ENCODE measurements at places on chromosomes 5 and 9. TPM values are rescaled to one million over a fixed set of nuclear protein-coding genes. Genes with fewer than 3 reads are reported as not detected.
A peak's percentile ranks its signal among the peaks of the same experiment; 100 is the strongest.

DNA sequence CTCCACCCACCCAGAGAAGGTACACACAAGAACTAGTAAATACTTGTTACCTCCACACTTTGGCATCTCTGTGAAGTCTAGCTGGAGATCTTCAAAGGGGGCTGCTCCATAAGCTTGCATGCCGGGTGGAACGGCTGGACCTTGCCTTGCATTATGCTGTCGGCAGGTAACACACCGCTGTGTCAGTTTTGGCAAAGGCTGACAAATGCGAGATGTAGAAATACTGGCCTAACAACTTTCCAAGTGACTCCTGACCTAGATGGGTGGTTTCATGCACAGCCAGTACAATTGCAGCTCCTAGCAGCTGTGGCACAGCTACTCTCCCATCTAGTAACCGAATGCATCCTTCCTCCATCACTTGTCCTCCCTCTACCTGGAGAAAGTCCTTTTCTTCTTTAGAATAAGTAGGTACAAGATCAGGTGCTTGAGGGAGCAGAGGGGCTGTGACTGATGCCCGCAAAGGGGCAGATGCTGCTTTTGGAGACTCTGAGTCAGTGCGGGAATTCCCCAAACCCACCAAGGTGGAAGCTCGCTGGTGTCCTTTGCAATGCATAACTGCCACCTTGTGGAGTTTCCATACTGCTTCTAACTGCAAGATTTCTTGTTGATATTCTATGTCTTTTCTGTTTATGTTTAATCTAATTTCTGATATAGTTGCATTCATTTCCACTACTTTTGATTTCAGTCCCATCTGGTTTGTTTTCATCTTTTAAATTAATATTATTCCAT, 78.4 kb downstream of the TMEM161B start:
- DNase-seq, result no peak
- H3K27me3 ChIP-seq, result no peaks in the 10 kb centered on the region
- H3K4me1 ChIP-seq, result no peaks in the 10 kb centered on the region
- H3K27ac ChIP-seq, result no peak overlapping the region

DNA sequence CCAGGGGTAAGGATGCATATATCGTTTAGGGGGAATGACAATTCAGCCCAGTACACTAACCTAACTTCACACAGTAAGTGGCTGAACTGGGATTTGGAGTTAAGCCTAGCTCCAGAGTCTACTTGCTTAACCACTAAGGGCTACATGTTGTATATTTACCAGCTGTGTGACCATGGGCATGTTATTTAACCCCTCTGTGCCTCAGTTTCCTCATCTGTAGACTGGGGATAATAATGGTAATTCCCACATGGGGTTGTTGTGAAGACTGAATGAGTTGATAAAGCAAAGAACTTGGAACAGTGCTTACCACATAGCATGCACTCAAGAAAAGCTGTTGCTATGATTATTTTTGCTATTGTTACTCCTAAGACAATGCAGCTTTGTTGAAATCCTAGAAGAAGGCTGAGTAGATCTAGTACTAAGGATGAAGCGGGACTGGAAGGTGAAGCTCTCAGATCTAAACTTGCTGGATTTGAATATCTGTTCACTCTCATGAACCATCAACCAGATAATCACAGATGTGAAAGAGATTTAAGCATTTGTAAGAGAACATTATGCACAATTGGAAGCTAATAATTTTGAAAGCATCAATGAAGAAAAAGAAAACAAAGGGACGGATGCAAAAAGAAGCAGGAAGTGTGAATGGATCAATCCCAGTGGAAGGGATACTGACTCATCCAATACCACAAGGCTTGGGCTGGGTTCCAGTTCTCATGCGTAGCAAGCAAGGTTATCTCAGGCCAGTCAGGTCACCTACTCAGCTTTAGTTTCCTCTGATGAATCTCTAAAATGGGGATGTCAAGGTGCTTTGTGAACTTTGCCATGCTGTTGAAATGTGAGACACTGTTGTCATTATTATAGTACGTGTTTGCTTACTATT, 78.5 kb upstream of the TBC1D2 start:
- H3K4me3 ChIP-seq, result no peak overlapping the region
- no peaks in the 10 kb centered on the region for H3K36me3 ChIP-seq
- H3K27ac ChIP-seq, result no peak overlapping the region
- peak; percentile 66 for DNase-seq
- H3K27me3 ChIP-seq, result no peaks in the 10 kb centered on the region
- no peaks in the 10 kb centered on the region for H3K4me1 ChIP-seq

The DBH gene
- 19.6 TPM for total RNA-seq

DNA sequence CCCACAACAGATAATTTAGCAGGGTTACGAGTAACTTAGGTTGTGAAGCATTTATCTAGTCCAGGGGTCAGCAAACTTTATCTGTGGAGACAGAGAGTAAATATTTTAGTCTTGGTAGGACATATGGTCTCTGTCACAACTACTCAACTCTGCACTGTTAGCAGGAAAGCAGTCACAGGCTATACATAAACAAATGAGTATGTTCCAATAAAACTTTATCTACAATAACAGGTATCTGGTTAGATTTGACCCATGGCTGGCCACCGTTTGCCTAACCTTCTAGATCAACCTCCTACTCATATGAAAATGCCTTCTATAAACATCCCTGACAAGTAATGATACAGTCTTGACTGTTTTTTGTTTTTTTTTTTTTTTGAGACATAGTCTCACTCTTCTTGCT, 13.0 kb upstream of the HK3 start:
- no peaks in the 10 kb centered on the region for H3K4me1 ChIP-seq
- H3K27me3 ChIP-seq, result no peaks in the 10 kb centered on the region
- peaks cover 15% of the 10 kb centered on the region for H3K36me3 ChIP-seq
- no peak for DNase-seq
- H3K27ac ChIP-seq, result no peak overlapping the region

DNA sequence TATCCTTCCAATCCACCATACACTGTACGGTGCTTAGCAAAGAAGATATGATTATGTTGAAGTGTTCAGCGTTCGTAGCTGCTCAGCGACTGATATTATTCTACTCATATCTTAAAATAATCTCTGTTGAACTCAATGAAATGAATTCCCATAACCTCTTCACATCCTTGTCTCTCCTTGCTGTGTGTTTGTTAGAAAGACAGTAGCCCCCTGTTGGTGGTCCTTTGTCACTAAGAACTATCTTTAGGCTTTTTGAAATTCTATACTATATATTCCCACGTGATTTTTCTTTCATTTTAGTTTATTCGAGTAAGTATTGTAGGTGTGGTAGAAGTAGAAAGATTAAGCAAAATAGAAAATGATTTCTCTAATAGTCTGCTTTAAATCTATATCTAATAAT, 762.8 kb upstream of the WWC1 start:
- no peak overlapping the region for H3K27ac ChIP-seq
- H3K27me3 ChIP-seq, result no peaks in the 10 kb centered on the region
- no peaks in the 10 kb centered on the region for H3K36me3 ChIP-seq
- no peaks in the 10 kb centered on the region for H3K4me1 ChIP-seq
- no peak overlapping the region for H3K4me3 ChIP-seq

DNA sequence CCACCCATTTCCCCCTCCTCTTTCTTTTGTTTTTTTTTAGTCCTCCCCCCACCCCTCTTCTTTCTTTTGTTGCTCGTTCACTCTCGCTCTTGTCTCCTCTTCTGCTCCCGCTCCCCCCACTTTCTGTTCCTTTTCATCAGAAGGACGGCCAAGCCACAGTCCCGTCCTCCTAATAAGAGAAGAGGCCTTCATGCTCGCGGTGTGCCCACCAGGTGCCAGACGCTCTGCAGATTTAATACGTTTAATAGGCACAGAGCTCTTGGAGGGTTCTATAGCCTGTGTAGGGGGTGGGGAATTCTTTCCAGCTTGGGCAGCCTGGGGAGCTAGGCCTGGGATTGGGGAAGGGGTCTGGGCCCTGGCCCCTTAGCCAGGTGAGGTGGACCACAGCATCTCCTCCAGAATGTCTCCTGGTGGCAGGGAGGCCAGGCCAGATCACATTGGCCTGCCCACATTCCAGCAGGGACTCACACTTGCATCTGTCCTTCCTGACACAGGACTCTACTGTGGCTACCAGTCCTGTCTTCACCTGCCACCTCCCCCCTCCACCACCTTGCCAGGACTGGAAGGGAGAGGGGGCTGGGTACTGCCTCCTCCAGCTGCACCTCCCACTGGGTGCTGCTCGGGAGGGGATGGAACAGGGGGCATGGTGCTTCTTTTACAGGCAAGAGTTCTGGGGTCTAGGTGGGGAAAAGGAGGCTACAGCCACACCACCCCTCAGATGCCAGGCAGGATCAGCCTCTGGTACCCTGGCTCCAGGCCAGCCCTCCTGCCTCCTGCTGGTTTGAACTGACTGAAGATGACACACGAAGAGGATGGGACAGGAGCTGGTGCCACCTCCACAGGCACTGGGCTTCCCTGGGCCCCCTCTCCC, 6.1 kb upstream of the BARX1 start:
- H3K27me3 ChIP-seq, result peaks cover 63% of the 10 kb centered on the region
- H3K27ac ChIP-seq, result no peak overlapping the region
- peaks cover 4% of the 10 kb centered on the region for H3K4me1 ChIP-seq
- no peak for DNase-seq
- no peak overlapping the region for H3K4me3 ChIP-seq
- no peaks in the 10 kb centered on the region for H3K36me3 ChIP-seq

- DNase-seq, result no peak
- peak overlapping the region; percentile 100 for H3K27ac ChIP-seq
- H3K4me3 ChIP-seq, result peak overlapping the region; percentile 97
- no peaks in the 10 kb centered on the region for H3K36me3 ChIP-seq
- H3K27me3 ChIP-seq, result no peaks in the 10 kb centered on the region
- H3K4me1 ChIP-seq, result peaks cover 19% of the 10 kb centered on the region
Measured at GRCh38 chr9:92763721-92764380, 782 bp downstream of the BICD2 start.

The POLR3G gene
- total RNA-seq, result 0.57 TPM

DNA sequence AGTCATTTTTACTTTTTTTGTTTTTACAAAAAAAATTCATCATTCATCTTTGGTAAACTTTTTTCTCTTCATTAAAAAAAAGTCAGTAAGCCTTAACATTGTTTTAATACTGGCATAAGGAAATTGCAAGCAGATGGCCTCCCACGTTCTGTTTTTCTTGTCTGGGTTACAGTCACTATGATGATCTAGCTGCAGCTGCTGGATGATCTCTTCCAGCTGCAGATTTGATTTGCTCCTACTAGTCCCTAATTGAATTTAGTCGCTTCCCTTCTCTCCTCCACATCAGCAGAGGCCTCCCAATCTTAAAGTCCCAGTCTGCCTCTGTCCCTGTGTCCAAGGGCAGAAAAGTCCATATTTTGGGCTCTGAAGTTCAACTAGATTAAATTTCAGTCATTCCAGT, 106.8 kb upstream of the PTGER4 start:
- no peak for DNase-seq
- H3K27ac ChIP-seq, result no peak overlapping the region
- no peak overlapping the region for H3K4me3 ChIP-seq
- peaks cover 9% of the 10 kb centered on the region for H3K4me1 ChIP-seq
- no peaks in the 10 kb centered on the region for H3K27me3 ChIP-seq
- H3K36me3 ChIP-seq, result no peaks in the 10 kb centered on the region

DNA sequence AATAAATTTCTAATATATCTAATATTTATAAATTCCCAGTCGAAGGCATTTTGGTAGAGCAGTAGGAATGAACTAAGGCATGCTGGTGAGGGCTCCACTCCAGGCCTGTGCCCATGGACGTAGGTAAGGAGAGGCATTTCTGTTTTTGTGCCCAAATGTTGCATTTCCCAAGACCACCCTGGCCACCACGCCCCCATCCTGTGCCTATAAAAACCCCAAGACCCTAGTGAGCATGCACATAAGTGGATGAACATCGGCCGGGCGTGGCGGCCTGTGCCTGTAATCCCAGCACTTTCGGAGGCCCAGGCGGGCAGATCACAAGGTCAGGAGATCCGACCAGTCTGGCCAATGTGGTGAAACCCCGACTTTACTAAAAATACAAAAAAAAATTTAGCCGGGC, 10.1 kb upstream of the MTMR12 start:
- no peak overlapping the region for H3K27ac ChIP-seq
- no peaks in the 10 kb centered on the region for H3K36me3 ChIP-seq
- DNase-seq, result no peak
- no peaks in the 10 kb centered on the region for H3K27me3 ChIP-seq

The PCDHGB3 gene
- 4.7 TPM for total RNA-seq

GRCh38 chr9:120477534-120478001, 102.4 kb downstream of the CDK5RAP2 start:
- peaks cover 4% of the 10 kb centered on the region for H3K4me1 ChIP-seq
- H3K27ac ChIP-seq, result no peak overlapping the region
- peak; percentile 68 for DNase-seq
- no peak overlapping the region for H3K4me3 ChIP-seq
- H3K36me3 ChIP-seq, result peaks cover 12% of the 10 kb centered on the region

DNA sequence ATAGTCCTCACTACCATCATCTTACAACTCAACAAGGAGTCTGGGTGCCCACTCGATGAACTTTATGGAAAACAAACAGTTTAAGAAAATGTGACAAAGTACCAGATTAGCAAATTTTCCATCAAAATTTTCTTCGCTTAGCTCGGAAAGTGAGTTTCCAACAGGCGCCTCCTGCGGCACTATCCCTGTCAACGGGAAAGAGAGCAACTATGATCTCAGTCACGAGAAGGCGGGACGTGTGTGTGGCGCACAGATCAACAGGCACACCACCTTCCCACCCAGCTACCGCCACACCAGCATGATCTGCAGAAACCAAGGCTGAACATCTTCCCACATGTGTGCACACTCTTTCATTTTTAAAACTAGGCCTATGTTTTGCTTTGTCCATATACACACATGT, 13.7 kb upstream of the INPP5E start:
- H3K4me1 ChIP-seq, result no peaks in the 10 kb centered on the region
- no peak for DNase-seq
- H3K27ac ChIP-seq, result no peak overlapping the region
- no peaks in the 10 kb centered on the region for H3K27me3 ChIP-seq
- no peak overlapping the region for H3K4me3 ChIP-seq
- no peaks in the 10 kb centered on the region for H3K36me3 ChIP-seq

DNA sequence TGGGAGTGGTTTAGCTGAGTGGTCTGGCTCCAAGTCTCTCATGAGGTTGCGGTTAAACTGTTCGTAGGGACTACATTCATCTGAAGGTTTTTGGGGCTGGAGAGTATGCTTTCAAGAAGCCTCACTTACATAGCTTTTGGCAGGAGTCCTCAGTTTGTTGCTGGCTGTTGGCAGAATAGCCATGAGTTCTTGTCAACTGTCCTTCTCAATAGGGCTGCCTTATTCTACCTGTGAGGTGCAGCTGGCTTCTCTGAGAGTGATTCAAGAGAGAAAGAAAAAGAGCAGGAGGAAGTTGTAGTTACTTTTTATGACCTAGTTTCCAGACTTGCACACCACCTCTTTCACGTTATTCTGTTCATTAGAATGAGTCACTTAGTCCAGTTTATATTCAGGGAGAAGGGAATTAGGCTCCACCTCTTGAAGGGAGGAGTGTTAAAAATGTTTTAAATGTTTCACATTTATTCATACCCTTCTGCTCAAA, 33.2 kb downstream of the YTHDC2 start:
- H3K27ac ChIP-seq, result no peak overlapping the region
- peaks cover 26% of the 10 kb centered on the region for H3K36me3 ChIP-seq
- H3K4me1 ChIP-seq, result peaks cover 4% of the 10 kb centered on the region
- H3K27me3 ChIP-seq, result no peaks in the 10 kb centered on the region
- H3K4me3 ChIP-seq, result no peak overlapping the region

- no peak overlapping the region for H3K27ac ChIP-seq
- no peak for DNase-seq
- no peaks in the 10 kb centered on the region for H3K27me3 ChIP-seq
- no peaks in the 10 kb centered on the region for H3K36me3 ChIP-seq
- peaks cover 6% of the 10 kb centered on the region for H3K4me1 ChIP-seq
Measured at GRCh38 chr9:95379630-95380029, 62.1 kb upstream of the FANCC start.

GRCh38 chr5:36948041-36948440, 71.5 kb downstream of the NIPBL start:
- H3K27ac ChIP-seq, result no peak overlapping the region
- no peaks in the 10 kb centered on the region for H3K36me3 ChIP-seq
- H3K27me3 ChIP-seq, result no peaks in the 10 kb centered on the region
- no peak overlapping the region for H3K4me3 ChIP-seq

GRCh38 chr9:6581253-6581652, 64.3 kb downstream of the GLDC start:
- no peak overlapping the region for H3K4me3 ChIP-seq
- H3K27me3 ChIP-seq, result no peaks in the 10 kb centered on the region
- no peaks in the 10 kb centered on the region for H3K4me1 ChIP-seq
- no peak overlapping the region for H3K27ac ChIP-seq
